Frontal cortex (tissue), 4 donors: ENCODE measurements at places on chromosomes 4 and X. TPM values are rescaled to one million over a fixed set of nuclear protein-coding genes. Genes with fewer than 3 reads are reported as not detected.

DNA sequence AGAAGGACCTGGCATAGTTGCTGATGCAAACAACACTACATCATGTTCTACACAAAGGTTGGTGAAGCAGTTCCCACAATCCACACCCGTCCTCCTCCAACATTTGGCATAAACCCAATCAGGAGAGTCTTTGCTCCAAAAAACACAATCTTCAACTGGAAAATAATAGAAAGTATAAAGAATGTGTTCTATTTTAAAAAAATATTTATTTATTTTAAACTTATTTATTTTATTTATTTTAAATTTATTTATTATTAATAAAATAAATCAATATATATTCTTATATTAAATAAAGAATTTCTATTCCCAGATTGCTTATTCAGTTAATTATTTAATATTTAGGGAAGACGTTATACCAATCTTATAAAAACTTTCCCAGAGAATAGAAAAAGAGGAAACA, 1753.7 kb upstream of the AGA start:
- no peak for DNase-seq

DNA sequence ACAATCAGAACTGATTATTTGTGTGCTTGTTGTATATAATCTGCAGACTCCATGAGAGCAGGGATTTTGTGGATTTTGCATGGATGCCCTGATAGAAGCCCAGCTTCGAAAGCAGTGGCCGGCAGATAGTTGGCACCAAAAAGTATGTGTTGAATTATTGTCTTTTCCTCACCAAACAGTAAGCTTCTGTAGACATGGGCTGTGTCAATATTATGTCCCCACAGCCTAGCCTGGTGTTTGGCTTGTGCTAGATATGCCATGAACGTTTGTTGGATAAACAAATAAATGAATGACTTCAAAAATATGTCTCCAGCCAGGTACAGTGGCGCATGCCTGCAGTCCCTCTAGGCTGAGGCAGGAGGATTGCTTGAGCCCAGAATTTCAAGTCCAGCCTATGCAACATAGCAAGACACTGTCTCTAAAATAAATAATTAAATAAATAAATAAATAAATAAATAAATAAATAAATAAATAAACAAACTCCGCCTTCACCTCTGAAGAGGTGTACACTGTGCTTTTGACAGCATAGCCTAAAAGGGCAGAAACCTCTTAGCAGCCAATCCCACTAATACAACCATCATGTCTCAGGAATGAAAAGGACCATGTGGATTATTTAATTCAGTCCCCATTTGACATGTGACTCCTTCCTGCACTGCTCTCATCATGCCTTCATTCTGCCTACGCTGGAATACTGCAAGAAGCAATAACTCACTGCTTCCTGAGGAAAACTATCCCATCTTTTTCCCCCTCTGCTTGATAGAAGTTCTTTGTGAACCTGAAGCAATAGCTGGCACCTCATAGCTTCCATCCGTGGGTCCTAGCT, 335.2 kb downstream of the FBXW7 start:
- no peak for DNase-seq

DNA sequence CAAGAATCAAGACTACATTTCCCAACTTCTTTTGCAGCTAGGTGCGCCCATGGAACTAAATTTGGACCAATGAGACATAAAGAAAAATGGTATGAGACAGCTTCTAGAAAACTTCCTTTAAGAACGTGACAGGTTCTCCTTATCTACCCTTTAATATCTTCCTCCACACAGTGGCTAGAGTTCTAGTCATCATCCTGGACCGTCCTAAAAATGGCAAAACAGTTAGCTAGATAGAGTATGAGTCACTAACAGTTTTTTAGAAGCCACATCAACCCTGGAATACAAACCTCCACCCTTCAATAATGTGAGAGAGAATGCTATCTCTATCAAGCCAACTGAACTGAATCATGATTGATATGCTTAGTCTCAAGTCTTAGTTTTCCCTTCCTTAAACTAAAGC, 267.9 kb upstream of the SLC7A11 start:
- no peak for DNase-seq

- peak; percentile 39 for DNase-seq
These were observed 707 bp upstream of the UNC5C start for GRCh38 chr4:95549246-95550114.

AMBN gene
- 1.2 TPM for total RNA-seq

MAGEC2 gene
- not detected for total RNA-seq

MAGEA9B gene
- not detected for total RNA-seq

ARHGAP24 gene
- 1.6 TPM for total RNA-seq

CCDC158 gene
- total RNA-seq: 6.1 TPM

SULT1E1 gene
- 11.4 TPM for total RNA-seq

GNRHR gene
- total RNA-seq: not detected
